Breast epithelium (tissue), 4 donors: ENCODE measurements at places on chromosomes 16 and 17. TPM values are rescaled to one million over a fixed set of nuclear protein-coding genes. Genes with fewer than 3 reads are reported as not detected.
A peak's percentile ranks its signal among the peaks of the same experiment; 100 is the strongest.

DNA sequence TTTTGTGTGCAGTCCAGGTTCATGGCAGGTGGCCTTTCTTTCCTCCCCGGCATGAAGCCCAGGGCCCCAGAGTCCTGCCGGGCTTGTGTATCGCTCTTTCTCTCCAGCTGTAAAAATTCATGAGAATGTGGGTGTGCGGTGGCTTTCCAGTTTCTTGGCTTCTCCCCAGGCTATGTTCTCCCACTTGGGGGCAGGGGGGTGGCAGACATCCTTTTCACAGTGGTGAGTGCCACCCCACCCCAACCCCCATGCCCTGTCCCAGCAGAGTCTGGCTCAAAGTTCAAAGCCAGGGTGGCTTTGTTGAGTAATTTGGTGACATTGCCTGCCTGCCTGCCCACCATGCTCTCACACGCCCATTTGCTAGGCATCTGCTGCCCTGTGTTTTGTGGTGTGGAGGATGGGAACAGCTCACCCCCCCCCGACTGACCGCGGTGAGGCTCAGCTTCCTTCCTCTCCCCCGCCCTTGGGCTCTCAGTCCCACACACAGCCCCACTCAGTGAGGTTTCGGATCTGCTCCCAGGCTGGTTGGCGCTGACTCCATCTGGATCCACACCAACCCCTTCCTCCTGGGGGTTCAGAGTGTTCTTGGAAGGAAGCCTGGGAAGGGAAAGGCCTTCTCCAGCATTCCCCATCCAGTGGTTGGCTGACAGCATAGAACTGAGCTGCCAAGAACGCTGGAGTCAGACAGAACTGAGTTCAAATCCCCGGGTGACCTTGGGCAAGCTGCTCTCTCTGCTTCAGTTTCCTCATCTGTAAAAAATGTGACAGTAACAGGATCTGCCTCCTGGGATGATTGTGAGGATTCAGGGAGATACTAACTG is 36.0 kb downstream of the CHD9 start:
- DNase-seq, result peak; percentile 96

GRCh38 chr17:45320349-45320930 is 3.6 kb upstream of the MAP3K14 start:
- DNase-seq, result no peak

DNA sequence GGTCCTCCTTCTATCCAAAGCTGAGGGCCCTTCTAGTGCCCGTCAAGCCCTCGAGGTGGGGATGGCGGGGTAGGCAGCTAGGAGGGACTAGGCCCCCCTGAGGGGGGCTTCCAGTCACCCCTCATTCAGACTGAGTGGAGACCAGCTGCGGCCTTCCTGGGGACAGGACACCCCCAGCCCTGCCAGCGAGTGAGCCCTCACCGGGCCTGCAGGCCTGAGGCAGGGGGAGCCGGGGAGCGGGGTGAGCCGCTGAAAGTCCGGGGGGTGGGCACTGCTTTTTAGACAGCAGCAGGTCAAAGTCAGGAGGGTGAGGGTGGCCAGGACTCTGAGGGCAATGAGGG is 8.7 kb upstream of the KREMEN2 start:
- no peak for DNase-seq

DNA sequence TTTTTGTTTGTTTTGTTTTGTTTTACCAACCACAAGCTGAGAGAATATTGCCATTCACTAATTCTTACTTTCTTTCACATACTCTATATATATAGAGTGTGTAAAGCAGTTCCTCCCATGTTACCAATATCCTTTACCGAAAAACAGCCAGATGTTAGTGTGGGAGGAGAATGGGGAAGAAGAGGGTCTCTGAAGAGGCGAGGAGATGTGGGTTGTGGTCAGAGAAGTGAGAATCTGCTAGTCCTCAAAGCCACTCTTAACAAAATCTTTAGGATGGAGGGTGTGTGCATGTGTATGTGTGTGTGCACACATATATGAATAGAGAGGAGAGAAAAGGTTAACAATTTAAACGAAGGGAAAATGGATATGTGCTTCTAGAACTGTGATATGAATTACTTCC is 80.6 kb downstream of the TUBD1 start:
- no peak for DNase-seq

DNA sequence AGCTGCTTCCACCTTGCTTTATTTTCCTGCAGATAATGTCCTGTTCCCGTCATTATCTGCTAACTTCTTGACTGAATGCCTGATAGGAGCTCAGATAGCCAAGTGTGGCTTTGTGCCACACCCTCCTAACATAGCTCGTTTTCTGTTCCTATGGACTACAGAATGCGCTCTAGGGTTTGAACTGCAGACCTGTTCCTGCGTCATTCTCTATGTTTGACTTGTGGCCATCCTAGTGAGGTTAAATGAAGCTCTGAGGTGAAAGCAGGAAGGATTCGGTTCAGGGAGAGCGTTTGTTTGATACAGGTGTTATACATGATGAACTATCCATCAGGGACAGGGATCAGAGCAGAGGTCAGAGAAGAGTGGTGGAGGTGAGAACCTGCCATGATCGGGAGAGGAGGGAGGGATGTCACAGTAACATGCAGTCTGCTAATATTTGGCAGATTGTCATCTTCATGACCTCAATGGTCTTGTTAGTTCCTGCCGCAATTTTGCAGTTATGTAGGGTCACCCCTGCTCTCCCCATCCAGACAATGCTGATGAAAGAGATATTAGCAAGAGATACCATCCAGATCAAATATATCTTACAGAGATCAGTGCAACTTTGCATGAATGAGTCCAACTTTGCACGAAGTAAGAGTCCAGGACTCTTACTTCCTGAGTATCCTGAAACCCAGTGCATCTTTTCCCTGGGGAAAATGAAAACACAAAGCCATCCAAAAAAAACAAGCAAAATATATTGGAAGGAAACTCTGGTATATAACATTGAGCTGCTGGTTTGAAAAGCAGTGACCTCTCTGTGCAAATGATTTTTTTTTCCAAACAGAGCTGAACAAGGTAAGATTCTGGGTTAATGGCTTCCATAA is 32.8 kb downstream of the MPHOSPH6 start:
- DNase-seq, result no peak

- no peak for DNase-seq
These were observed 32.4 kb upstream of the IRX3 start for GRCh38 chr16:54318941-54319340.

DNA sequence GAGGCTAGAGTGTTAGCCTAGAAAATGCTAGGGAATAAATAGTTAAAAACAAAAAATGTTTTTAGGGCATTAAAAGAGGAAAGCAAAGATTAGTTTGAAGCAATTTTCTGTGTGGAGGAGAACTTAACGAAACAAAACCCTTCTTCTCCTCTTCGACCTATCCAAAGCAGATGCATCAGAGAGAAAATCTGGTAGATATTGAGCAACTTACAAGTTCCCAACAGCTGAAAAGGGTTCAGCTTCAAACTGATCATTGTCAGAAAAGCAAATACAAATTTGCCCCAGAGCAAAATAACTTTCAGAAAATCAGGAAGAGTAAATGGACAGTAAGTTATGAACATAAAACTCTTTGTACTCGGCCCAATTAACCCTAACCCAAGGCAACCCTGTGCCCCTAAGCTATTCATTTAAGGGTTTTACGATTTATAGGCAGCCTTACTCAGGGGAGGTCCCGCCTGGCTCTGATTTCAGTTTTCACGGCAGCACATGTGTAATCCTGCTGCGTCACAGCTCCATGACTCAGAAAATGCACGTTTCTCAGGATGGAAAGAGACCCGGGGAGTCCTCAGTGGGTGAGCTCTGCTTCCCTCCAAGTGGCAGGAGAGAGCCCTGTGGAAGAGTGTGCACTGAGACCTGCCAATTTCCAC is 405.7 kb upstream of the SALL1 start:
- no peak for DNase-seq

GRCh38 chr16:55552621-55553020 is 13.9 kb upstream of the CAPNS2 start:
- no peak for DNase-seq

- DNase-seq, result no peak
These were observed 10.9 kb downstream of the UBALD2 start for GRCh38 chr17:76276069-76276431.

DNA sequence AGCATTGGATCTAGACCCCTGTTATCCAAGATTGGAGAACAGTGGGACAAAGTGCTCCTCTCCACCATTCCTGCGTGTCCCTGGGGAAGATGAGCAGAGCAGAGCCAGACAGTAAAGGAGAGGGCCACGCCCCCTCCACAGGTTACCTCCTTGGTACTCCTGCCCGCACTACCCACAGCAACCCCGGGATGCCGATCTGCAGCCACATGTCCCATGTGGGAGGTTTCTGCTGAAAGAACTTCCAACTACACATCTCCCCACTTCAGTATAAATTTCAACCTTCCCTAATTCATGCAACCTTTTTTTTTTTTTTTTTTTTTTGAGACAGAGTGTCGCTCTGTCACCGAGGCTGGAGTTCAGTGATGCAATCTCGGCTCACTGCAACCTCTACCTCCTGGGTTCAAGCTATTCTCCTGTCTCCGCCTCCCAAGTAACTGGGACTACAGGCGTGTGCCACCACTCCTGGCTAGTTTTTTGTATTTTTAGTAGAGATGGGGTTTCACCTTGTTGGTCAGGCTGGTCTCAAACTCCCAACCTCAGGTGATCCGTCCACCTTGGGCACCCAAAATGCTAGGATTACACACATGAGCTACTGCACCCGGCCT is 2.3 kb downstream of the RAB37 start:
- DNase-seq, result no peak

GRCh38 chr16:53937161-53937880 is 233.4 kb downstream of the FTO start:
- DNase-seq, result no peak

DNA sequence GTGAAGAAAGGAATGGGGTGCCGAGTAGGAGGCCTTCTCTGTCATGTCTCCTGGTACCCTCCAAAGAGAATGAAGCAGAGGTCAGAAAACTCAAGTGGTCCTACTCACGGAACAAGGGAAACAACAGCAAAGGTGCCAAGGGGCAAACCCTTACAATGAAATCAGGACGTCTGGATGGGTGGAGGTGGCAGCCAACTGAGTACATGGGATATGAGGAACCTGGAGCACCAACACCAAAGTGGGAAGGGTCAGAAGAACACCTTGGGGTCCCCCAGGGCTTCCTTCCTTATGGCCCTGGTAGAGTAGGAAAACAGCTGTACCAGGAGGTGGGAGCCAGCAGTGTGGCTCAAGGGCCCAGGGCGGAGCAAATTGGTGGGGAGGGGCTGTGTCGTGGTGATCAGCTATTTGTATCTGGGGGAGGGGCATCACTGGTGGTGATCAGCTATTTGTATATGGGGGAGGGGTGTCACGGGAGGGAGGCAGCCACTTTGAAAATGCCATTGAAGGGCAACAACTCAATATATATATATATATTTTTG is 643 bp downstream of the HIGD1B start:
- no peak for DNase-seq

DNA sequence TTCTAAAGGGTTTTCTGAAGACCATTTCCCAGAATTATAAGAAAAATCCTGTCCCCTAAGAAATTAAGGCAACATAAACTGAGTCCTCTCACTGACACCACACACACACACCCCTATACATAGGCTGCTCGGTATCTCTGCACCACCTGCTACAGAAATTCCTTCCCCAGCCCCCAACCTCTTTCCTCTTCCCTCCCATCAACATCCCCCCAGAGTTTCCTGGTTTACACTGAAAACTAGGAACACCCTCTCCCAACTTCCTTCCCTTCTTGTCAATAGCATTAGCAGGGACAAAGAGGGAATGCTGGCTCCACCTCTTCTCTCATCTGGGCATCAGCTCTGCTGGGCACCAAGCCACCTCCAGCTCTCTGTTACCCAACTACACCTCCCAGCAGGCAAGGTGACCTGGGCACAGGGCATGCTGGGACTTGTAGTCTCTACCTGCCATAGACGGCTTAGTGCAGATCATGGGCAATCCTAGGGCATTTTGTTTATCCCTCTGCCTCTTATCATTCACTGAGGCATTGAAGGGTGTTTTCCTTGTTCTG is 15.7 kb downstream of the CAVIN1 start:
- DNase-seq, result peak; percentile 96

- no peak for DNase-seq
These were observed 39.5 kb downstream of the USP7 start for GRCh38 chr16:8924214-8924613.

DNA sequence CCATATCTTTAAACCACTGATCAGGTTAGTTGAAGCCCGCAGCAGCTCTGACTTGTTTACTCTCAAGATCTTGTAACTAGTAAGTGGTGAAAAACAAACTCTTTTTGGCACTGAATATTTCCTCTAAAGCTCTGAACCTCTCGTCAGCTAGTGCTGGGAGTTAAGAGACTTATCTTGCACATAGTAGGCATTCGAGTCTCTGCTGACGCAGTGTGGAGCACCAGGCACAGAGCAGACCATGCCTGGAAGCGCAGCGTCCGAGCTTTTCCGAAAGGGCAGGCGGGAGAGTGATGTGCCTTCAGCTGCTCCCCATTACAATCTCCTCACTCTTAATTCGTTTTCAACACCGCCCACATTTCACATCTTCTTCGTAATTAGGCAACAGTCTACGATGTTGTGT is 63.0 kb downstream of the SMG6 start:
- DNase-seq, result no peak

DNA sequence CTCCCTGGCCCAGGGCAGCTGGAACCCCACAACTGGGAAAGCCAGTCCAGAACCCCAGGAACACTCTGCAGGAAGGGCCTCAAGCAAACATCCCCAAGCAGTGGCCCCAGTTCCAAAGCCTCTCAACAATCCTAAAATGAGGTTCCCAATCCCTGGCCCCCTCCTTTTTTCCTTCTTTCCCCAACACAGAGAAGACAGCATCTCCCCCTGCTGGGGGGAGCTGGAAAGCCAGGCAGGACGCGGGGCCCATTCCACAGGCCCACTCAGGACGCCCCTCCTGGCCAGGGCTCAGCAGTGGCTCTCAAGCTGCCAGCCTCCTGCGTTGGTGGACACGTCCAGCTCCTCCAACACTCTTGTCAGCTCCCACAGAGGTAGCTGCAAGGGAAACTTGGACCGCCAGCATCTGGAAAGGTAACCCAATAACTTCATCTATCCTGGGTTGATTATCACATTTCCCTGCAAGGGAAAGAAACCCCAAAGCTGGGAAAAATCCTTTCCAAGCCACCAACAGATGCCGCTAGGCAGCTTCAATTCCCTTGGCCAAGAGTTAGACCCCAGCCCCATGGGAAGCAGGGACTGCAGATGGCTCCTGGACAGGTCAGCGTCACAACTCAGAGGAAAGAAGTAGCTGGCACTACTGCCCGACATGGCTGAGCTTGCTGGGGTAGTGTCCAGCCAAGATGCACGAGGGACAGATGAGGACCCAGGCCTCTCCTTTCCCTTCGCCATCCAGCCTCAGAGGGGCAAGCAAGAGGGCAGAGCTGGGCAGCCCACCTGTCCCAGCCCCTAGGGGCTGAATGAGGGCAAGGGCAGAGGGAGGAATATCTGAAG is 7.6 kb downstream of the HDAC5 start:
- no peak for DNase-seq

CDRT15L2 gene
- total RNA-seq, result not detected

CCR7 gene
- 0.33 TPM for total RNA-seq

KRTAP2-1 gene
- not detected for total RNA-seq

BICDL2 gene
- total RNA-seq, result not detected

TPSD1 gene
- total RNA-seq, result 5.9 TPM
